ENCODE measurements at places on chromosomes 3 and 15.
A peak's percentile ranks its signal among the peaks of the same experiment; 100 is the strongest.

- peak; percentile 75 for DNase-seq
Measured at GRCh38 chr15:39079296-39079847, 501.5 kb upstream of the THBS1 start.

DNA sequence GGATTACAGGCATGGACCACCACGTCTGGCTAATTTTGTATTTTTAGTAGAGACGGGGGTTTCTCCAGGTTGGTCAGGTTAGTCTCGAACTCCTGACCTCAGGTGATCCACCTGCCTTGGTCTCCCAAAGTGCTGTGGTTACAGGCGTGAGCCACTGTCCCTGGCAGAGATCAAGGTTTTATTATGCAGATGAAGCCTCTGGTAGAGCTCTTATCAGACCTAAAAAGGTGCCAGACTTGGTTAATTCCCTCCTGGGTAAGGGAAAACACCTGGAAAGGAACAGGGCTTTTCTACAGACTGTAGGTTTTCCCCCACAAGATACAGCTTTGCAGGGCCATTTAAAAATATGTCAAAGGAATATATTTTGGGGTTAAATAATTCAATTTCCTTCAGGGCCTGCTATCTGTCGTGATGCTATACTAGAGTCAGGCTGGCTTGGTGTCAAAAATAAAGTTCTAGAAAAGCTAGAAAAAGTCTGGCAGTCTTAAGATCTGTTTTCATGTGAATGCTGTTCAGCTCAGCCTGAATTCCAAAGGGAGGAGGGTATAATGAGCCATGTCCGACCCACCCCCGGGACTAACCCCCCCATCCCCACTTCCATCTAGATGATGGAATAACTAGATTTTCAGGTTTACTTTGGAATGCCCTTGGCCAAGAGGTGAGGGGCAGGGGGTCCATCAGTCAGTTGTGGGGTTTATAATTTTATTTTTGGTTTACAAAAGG is 1.9 kb upstream of the BLOC1S6 start:
- no peak for DNase-seq

DNA sequence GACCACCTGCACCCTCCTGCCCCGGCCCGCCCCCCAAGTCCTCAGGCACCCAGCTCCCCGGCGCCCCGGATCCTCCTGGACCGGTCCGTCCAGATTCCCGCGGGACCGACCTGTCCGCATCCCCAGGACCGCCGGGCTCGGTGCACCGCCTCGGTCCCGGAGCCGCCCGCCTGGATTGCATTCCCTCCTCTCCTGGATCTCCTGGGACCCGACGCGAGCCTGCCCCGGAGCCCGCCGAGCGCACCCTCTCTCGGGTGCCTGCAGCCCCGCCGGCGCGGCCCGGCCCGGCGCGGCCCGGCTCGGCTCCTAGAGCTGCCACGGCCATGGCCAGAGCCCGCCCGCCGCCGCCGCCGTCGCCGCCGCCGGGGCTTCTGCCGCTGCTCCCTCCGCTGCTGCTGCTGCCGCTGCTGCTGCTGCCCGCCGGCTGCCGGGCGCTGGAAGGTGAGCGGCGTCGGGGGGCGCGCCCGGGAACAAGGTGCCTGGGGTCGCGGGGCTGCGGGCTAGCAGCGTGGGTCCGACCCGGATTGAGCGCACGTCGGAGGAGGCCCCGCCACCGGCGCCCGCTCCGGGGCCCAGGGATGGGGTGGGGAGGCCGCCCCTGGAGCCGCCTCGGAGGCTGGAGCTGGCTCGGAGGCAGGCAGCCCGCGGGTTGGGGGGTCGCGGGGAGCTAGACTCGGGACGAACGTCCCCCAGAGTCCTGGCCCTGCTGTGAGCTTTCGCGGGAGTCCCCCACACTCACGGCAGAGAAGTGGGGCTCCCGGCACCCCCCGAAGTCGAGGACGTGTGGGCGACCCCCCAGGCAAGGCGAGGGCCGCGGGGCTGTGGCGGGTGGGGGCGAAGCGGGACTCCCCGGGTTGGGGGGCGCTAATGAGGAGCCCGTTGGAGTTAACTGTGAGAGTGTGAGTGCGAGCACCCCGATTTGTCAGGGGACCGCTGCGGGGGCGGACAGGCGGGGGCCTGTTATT is 610 bp downstream of the EPHB3 start:
- no peak for DNase-seq

DNA sequence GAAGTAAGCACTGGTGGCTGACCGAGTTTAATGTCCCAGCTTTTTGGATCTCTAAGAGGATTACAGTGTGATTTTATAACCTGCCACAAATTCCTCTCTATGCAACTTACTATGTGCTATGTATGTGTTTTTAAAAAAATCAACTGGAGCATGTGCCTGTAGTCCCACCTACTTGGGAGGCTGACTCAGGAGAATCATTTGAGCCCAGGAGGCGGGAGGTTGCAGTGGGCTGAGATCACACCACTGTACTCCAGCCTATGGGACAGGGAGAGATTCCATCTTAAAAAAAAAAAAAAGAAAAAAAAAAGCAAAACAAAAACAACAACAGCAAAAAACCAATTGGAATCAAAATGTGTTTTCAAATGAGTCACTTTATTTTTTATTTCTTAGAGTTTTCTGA is 29.6 kb downstream of the DUT start:
- DNase-seq, result peak; percentile 66

DNA sequence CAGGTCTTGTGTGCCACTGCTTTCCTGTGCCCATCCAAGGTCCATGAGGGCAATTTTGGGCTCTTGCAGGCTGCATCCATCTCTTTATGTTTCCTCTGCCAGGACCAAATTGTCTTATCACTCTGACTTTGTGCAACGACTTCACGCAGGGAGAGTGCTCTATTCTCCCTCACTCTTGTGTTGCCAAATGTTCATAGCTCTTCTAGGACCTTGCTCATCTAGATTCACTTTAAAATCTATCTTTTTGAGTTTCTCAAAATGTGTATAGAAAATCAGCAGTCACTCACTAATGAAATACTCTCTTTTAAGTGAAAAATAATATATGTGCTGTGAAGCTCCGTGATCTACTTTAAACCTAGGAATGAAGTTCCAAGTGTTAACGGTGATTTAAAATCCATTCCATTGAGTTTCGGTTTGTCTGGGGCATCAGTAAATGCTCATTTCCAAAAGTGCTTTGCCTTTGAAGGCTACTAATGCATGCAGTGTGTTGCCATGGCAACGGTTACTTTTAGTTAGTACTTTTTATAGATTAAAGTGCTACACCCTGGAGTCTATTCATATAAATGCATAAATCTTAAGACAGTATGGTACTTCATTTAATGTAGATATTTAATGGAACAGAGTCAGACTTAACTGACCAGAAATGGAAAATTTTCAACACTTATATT is 46.6 kb upstream of the GOLGA8J start:
- DNase-seq, result no peak

Measured in iris pigment epithelial cell (primary cell).